ENCODE measurements at places on chromosomes 3 and 15.

- no peak for DNase-seq
Observed at GRCh38 chr3:87201727-87202126, 25.4 kb upstream of the CHMP2B start.

- DNase-seq: no peak
Observed at GRCh38 chr15:77982127-77982490, 95.4 kb downstream of the TBC1D2B start.

- DNase-seq: no peak
Observed at GRCh38 chr15:70192041-70192440, 94.3 kb upstream of the TLE3 start.

DNA sequence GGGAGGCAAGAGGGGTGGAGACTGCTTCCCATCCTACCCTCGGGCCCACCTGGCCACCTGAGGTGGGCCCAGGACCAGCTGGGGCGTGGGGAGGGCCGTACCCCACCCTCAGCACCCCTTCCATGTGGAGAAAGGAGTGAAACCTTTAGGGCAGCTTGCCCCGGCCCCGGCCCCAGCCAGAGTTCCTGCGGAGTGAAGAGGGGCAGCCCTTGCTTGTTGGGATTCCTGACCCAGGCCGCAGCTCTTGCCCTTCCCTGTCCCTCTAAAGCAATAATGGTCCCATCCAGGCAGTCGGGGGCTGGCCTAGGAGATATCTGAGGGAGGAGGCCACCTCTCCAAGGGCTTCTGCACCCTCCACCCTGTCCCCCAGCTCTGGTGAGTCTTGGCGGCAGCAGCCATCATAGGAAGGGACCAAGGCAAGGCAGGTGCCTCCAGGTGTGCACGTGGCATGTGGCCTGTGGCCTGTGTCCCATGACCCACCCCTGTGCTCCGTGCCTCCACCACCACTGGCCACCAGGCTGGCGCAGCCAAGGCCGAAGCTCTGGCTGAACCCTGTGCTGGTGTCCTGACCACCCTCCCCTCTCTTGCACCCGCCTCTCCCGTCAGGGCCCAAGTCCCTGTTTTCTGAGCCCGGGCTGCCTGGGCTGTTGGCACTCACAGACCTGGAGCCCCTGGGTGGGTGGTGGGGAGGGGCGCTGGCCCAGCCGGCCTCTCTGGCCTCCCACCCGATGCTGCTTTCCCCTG, 2.2 kb upstream of the FES start:
- DNase-seq: no peak

- no peak for DNase-seq
Observed at GRCh38 chr3:111032677-111033076, 38.9 kb upstream of the NECTIN3 start.

- no peak for DNase-seq
Observed at GRCh38 chr3:146559388-146559787, 15.0 kb upstream of the PLSCR1 start.

DNA sequence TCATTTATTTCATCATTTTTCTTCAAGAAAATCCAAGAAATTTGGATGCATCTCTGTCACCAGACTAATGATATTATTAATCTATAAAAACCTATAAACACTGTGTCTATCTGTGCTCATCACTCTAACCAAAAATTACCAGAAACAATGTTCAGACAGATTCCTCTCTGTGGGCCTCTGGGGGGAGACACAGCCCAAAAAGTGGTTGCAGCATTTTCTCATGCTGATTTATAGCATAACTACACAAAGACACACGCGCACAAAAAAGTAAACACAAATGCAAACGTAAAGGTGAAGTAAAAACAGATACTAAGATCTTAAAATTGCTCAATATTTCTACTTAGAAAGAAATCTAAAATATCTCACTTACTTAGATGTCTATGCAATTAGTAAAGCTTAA, 976.0 kb downstream of the GBE1 start:
- no peak for DNase-seq

- DNase-seq: no peak
Observed at GRCh38 chr3:134693804-134694203, 43.0 kb upstream of the KY start.

- no peak for DNase-seq
Observed at GRCh38 chr3:50287262-50287661, 5.0 kb downstream of the IFRD2 start.

- peak; percentile 29 for DNase-seq
Observed at GRCh38 chr3:64530434-64531049, 157.3 kb downstream of the ADAMTS9 start.

DNA sequence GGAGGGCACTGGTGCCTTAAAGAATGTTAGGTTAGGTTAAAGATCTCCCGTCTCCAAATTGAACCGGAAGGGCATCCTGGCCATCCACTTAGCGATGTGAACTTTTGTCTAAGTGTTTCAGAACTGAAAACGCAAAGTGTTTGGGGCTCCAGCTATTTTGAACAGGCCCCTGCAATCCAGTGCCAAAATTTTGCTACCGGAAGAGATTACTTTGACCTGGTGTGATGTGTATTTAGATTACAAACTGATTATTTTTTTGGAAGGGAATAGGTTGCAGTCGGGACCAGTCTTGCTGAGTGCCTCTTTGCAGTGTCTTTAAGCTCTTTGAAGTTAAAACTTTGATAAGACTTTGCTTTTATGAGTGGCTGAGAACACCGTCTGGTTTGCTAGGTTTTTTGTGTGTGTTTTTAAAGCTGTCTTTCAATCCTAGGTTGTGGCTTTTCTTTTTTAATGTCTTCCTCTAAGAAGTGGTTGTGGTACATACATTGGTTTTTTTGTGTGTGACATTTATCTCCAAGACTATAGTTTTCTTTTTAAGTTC, 179.6 kb downstream of the OR4M2 start:
- no peak for DNase-seq

GRCh38 chr3:113910966-113911365, 36.8 kb upstream of the ZDHHC23 start:
- no peak for DNase-seq

GRCh38 chr3:194396859-194397756, 2.0 kb downstream of the GP5 start:
- DNase-seq: no peak

- no peak for DNase-seq
Observed at GRCh38 chr3:97815149-97815917, 6.5 kb upstream of the CRYBG3 start.

GRCh38 chr15:75508840-75509532, 57.5 kb upstream of the SIN3A start:
- DNase-seq: peak; percentile 18

GRCh38 chr3:142858043-142858442, 30.8 kb downstream of the PCOLCE2 start:
- DNase-seq: no peak

DNA sequence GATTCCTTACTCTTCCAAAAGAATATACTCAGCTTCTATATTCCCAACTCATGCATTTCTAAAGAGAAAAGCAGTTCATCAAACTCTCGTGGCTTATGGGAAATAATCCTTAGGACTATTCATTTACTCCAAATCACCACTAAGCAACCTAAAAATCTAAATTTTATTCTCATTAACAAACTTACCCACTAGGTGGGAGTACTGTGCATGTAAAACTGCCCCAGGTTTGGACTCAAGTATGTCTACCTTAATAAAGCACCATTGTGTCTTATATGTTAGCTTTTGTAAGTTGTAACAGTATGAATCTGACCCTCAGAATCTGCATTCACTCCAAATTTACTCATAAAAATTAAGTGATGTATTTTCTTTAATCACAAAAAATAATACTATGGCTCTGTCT, 25.3 kb downstream of the RAD18 start:
- no peak for DNase-seq

- DNase-seq: no peak
Observed at GRCh38 chr3:36418296-36418695, 38.0 kb downstream of the STAC start.

DNA sequence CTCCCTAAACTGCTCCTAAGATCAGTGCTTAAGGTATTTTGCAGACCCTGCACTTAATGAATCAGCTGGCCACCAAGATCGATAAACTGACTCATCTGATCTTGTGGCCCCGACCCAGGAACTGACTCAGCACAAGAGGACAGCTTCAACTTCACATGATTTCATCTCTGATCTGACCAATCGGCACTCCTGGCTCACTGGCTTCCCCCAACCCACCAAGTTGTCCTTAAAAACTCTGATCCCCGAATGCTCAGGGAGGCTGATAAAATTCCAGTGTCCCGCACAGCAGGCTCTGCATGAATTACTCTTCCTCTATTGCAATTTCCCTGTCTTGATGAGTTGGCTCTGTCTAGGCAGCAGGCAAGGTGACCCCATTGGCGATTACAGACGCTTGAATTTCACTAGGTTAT, 13.5 kb downstream of the HTR3E start:
- DNase-seq: no peak

GRCh38 chr3:185702262-185703225, 116.4 kb downstream of the SENP2 start:
- peak; percentile 18 for DNase-seq

DNA sequence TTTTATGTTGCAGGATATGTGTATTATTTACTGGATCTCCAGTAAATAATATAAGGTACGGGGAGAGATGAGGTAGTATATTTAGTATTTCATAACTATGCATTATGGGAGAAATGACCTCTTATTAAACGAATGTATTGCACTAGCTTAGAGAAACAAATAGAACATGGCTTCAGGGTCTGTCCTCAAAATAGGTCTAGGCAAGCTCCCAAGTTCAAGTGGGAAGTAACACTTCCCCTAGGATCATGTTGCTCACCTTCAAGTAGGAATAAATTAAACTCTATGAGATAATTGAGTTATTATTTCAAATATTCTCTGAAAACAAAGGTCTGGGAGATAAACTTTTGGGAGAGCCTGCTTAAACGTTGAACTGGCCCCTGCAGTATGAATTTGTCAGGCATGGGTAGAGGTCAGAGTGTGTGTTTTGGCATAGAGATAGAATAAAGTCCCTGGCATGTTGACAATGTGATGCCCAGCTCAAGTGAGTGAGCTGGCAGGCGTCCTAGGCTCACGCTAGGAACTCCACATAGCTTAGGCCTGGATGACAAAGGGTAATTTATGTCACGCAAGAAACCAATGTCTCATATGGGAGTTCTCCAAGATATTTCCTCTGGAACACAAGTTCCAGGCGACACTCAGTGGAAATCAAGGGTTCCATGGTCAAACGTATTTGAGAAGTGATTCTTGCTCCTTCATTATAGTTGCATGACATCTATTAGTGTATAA, 236.8 kb downstream of the CACNA2D3 start:
- DNase-seq: no peak

DNA sequence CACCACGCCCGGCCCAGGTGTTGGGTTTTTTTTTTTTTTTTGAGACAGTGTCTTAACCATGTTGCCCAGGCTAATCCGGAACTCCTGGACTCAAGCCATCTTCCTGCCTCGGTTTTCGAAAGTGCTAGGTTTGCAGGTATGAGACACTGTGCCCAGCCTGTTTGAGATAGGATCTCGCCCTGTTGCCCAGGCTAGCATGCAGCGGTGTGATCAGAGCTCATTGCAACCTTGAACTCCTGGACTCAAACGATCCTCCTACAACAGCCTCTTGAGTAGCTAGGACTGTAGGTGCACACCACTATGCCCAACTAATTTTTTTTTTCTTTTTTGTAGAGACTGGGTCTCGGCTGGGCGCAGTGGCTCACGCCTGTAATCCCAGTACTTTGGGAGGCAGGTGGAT, 20.3 kb upstream of the ITPKA start:
- no peak for DNase-seq

GRCh38 chr3:79737530-79737929, 30.3 kb downstream of the ROBO1 start:
- DNase-seq: no peak
